ENCODE measurements at places on chromosomes 1 and 21. TPM values are rescaled to one million over a fixed set of nuclear protein-coding genes. Genes with fewer than 3 reads are reported as not detected.

The MROH9 gene
- total RNA-seq: not detected

DNA sequence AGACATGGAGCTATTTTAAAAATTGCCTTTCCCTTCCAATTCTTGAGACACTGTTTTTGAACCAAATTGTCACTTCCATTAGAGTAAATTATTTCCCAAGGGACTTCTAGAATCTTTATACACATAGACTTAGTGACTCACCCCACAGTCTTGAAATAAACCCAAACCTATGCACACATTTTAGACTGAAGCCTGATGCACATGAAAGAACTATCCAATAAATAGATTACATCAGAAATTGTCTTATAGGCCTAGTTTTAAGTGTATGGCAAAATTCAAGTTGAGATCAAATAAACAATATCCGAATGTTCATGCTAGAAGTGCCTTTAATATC, 32.2 kb upstream of the ZNF326 start:
- DNase-seq: no peak

The ATPAF1 gene
- total RNA-seq: 33.3 TPM

DNA sequence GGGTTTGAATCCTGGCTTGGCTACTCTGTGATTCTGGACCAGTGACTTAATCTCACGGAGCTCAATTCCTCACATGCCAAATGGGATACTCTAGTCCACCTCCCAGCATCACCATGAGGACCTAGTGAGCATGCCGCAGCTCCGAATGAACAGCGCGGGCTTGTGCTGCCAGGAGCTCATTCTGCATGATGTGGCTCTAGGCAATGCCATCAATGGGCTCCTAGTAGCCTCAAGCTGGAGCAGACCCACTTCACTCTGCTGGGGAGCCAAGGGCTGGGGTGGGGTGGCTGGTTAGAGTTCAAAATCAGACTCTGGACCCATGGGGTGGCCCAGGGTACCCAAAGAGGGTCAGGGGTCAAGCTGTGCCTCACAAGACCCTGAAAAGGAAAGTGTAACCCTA, 41.5 kb downstream of the CDK18 start:
- DNase-seq: no peak

The SPRR2G gene
- total RNA-seq: not detected

The ARMH1 gene
- total RNA-seq: 7.9 TPM

GRCh38 chr1:42158189-42158588, 5.0 kb downstream of the GUCA2B start:
- no peak for DNase-seq

The COX20 gene
- total RNA-seq: 26.3 TPM

DNA sequence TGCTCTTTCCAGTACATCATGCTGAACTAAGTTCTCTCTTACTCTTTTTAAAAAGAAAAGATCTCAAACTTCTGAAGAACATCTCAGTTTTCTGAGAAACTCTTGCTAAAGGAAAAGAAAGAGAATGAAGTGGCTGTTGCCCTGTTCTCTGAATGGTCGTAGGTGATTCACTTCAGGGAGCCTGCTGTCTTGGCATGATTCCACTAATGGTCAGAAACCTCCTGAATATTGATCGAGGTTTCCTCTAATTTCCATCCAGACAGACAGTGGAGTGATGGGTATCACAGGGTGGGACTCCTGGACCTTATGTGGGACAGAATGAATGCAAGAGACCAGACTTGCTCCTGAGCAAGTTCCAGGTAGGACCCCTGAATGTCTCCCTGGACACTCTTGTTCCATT, 2.5 kb downstream of the FCRL2 start:
- DNase-seq: no peak

- no peak for DNase-seq
These were observed 135.1 kb upstream of the F3 start for GRCh38 chr1:94676686-94677085.

DNA sequence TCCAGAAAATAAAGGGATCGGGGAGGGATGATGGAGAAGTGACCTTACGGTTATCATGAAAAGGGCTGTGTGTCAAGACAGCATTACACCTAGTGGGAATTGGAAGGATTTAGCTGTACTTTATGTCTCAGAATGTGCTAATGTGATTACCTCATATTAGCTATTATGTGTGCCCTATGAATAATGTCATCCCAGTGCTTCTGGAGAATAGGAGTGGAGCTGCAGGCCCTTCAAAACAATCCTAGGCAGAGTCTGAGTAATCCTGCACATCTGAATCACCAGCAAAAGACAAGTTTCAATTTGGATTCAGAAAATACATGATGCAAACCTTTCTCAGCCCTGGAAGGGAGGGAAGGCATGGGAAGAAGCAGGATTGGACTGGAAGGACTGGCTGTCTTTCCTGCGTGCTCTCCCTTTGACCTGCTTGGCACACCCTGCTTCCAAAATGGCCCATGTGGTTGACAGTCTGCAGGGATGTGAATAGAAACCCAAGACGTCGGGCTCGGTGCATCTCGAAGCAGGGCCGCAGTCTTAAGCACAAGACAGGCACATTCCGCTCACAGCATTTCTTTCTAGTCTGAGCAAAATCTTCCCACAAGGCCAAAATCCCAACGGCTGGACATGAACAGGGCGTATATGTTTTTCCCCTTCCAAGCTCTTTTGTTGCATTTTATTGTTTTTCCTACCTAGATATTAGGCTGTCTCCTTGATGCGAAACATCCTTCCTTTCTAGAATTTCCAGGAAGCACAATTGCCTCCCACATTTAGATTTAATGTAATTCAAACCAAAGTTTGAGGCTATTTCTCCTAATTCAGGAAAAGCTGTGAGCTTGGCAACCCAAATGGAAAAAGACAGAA, 54.3 kb upstream of the TARBP1 start:
- no peak for DNase-seq

The PPP1R15B gene
- total RNA-seq: 79.2 TPM

The UBASH3A gene
- total RNA-seq: not detected

The CDK11A gene
- total RNA-seq: 92.1 TPM

Measured in OCI-LY7 (cell line).